ENCODE measurements at places on chromosomes 5 and 9.

- no peak for DNase-seq
Observed at GRCh38 chr9:115127191-115127817, 9.3 kb upstream of the TNC start.

DNA sequence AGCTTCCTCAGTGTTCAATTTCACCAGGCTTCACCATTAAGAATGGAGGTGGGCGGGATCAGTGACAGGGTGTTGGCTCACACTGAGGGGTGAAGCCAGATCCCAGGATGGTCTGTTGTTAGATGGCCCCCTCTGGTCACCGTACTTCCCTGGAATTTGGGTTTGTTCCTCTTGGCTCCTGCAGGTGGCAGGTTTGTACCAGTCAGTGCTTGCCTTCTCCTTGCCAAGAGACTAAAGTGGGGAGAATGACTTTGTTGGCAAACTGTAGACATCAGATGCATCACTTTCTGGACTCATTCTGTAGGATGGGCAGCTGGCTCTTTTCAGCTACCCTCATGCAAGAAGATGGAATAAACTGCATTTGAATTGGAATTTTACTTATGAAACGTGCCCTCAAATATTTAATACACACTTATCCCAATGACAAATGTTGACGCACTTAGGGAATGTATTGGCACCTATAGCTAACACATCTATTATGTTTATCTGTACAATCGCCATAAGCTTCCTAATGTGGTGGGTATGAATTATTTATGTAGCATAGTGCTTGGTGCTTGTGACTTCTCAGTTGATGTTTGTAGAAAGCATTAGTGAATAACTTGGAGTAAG is 31.4 kb upstream of the ANKRD55 start:
- no peak for DNase-seq

GRCh38 chr9:16325966-16326365 is 544.5 kb downstream of the BNC2 start:
- no peak for DNase-seq

GRCh38 chr9:20513126-20513913 is 109.0 kb downstream of the MLLT3 start:
- no peak for DNase-seq

GRCh38 chr5:65483546-65484346 is 2.0 kb upstream of the ADAMTS6 start:
- DNase-seq, result no peak

- DNase-seq, result no peak
Observed at GRCh38 chr5:151094852-151095245, 14.0 kb upstream of the TNIP1 start.

DNA sequence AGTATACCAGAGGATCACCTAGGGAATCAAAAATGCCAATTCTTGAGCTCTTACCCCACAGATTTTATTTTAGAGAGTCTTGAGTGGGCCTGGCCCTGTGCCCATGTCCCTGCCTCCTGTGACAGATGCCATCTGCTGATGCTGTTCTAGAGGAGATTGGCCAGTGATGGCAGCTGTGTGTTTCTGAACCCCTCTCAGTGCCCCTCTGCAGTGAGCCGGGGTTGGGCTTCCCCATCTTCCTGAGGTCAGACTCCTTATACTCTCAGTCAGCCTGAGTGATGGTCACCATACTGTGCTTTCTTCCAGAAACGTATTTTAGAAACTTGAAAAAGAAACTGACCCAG is 6.1 kb downstream of the PTCD2 start:
- DNase-seq, result no peak

DNA sequence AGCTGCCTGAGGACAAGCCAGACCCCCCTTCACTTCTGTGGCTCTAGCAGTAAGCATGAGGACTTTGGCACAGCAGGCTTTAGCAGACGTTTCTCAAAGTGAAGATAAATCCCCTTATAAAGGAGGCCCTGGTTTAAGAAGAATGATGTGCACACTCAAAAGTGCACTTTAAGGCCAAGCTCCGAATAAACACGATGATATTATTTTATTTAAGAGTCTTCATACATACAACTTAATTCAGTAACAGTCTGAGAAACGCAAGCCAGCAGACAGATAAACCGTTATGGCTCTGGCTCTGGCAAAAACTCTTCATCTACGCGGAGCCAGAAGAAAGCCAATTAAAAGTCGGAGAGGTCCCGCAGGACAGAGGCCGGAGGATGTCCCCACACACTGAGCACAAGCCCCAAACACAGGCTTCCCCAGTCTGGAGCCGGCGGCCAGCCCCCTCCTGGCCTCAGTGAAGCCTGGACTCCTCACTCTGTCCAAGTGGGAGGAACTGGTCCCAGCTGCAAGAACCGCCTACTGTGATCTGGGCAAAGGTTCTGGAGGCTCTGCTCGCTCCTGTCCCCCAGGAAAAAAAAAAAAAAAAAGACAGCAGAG is 44.6 kb downstream of the ADAMTS2 start:
- DNase-seq, result no peak

DNA sequence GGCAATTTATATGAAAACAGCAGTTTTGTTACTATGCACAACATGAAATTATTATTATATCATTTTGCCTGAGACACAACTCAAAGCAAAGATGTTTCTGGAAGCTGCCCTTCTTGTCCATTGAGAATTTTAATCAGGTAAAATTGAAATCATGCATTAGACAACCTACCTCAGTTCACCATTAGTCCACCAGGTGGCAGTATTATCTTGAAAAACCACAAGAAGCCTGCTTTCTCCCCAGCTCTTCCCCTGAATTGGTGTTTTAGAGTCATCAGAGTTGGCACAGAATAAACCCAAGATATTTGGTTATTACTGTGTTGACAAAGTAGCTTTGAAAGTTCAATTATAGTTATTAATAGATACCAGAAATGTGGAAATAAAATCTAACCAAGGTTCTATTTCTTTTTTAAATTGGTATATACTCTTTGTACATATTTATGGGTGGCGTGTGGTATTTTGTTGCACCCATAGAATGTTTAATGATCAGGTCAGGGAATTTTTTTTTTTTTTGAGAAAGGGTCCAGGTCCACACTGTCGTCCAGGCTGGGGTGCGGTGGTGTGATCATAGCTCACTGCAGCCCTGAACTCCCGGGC is 25.7 kb downstream of the UTP15 start:
- DNase-seq, result peak; percentile 22

GRCh38 chr5:179023528-179024189 is at the start of gene ZNF879:
Gene ZNF879, plus strand, starts transcription at chr5:179023804. Its CDS starts 1,201 bp downstream, at chr5:179025005.
- peak; percentile 92 for DNase-seq

- no peak for DNase-seq
Observed at GRCh38 chr5:154518438-154518867, 40.4 kb upstream of the HAND1 start.

- no peak for DNase-seq
Observed at GRCh38 chr5:53482717-53483638, 2.5 kb downstream of the FST start.

- DNase-seq, result no peak
Observed at GRCh38 chr9:4092793-4093709, 206.8 kb downstream of the GLIS3 start.

DNA sequence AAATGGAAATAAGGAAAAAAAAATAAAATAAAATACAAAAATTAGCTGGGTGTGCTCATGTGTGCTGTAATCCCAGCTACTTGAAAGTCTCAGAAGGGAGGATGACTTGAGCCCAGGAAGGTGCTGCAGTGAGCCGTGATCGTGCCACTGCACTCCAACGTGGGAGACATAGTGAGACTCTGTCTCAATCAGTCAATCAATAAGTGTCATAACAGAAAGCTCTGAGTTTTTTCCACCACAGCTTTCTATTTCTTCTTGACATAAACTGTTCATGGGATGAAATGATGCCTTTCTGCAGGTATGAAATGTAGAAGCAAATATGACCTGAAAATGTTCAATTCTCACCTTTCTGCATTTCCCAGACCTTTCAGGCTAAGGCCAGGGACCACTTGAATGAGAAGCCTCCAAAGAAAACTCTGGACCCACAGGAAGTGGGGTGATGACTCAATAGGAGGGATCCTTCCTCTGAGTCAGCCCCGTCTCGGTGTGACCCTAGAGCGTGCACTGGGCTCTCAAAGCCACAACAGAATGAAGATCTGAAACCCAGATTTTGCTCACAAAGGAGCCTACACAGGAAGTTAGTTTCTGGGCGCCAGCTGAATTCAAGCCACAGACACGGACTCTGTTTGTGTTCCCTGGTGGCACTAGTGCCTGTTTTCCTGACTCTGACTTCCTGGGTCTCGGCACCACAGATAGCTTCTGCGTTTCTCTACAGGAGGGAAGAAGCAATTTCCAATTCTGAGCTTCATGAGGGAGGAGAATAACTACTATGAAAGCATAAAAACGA is 62.0 kb downstream of the ANKH start:
- peak; percentile 48 for DNase-seq

DNA sequence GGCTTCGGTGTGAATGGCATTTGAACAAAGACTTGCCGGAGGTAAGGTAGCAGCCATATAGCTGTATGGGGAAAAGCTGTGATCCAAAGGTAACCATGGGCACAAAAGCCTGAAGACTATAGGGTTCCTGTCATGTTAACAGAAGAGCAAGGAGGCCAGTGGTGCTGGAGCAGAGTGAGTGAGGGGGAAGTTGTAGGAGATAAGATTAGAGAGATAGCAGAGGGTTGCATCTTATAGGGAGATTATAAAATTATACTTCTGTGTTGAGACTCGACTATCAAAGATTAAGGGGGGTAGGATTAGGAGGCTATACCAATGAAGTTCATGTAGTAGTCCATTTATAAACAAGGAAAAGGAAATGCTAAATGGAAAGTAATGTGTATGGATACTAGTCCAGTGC is 3.3 kb downstream of the NCBP1 start:
- no peak for DNase-seq

DNA sequence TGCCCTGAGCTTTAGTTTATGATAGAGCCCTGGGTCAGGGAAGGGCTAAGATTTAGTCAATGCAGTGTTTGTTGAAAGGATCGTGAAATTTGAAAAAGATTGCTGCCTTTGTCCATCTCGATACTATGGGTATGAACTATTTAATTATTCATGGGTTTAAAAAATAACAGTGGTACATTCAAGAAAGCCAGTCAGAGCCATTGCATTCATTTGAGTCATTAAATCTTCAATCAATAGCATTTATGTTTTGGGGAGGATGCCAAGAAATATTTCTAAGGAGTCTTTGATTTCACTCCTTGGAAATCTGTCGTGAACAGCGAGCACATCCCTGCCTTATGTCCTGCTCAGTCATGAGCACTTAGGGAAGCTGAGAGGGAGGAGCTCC is 54.4 kb upstream of the LRRTM2 start:
- DNase-seq, result no peak

DNA sequence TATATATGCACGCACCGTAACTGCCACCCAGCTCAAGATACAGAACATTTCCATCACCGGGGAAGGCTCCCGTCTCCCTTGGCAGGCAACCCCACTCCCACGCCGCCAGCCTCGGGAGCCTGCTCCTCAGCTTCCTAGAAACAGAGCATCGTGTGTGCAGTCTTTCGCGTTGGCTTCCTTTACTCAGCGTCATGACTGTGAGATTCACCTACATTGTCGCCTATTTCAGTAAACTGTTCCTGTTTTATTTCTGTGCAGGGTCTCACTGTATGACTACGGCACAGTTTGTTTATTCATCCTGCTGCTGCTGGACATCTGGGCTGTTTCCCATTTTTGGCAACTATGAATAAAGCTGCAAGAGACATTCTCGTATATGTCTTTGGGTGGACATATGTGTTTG is 90.7 kb downstream of the STK10 start:
- DNase-seq, result no peak

- DNase-seq, result no peak
Observed at GRCh38 chr5:94240993-94241651, 377.3 kb downstream of the KIAA0825 start.

DNA sequence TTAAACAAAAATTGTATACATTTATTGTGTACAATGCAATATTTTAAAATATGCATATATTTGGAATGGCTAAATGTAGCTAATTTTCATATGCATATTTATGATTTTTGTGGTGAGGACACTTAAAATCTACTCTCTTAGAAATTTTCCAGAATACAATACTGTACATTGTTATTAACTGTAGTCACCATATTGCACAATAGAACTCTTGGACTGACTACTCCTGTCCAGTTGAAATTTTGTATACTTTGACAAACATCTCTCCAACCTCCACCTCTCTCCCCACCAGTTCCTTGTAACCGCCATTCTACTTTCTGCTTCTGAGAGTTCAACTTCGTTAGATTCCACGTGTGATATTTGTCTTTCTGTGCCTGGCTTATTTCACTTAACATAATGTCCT is 49.2 kb upstream of the TAF11L2 start:
- DNase-seq, result no peak

- DNase-seq, result no peak
Observed at GRCh38 chr5:179061025-179061424, 852 bp downstream of the ZNF354C start.

GRCh38 chr5:112923148-112923917 is 1.3 kb upstream of the REEP5 start:
- no peak for DNase-seq

DNA sequence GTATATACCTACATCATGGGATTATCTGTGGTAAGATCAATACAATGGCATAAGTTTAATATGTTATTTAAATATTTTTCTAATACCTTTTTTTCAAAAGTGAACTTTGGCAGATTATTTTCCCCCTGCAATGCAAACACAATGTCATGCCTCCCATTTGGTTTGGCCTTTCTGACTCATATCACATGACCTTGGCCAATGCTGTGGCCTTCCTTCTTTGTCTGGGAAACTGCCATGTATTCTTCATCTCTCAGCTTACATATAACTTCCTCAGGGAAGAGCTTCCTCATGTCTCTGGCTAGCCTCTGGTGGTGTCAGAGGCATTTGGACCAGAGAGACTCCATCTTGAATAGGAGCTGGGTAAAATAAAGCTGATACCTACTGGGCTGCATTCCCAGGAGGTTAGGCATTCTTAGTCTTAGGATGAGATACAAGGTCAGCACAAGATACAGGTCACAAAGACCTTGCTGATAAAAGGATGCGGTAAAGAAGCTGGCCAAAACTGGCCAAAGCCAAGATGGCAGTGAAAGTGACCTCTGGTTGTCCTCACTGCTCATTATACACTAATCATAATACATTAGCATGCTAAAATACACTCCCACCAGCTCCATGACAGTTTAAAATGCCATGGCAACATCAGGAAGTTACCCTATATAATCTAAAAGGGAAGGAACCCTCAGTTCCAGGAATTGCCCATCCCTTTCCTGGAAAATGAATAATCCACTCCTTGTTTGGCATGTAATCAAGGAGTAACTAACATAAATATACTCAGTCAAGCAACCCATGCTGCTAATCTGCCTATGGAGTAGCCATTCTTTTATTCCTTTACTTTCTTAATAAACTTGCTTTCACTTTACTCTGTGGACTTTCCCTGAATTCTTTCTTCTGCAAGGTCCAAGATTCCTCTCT is 76.0 kb downstream of the C9orf153 start:
- DNase-seq, result no peak

- DNase-seq, result peak; percentile 60
Observed at GRCh38 chr9:5886114-5886939, 4.4 kb upstream of the MLANA start.

GRCh38 chr5:91487420-91487819 is 104.3 kb upstream of the ARRDC3 start:
- no peak for DNase-seq

- DNase-seq, result no peak
Observed at GRCh38 chr5:104612005-104612404, 1049.4 kb upstream of the NUDT12 start.

GRCh38 chr9:104872656-104873488 is 55.1 kb downstream of the ABCA1 start:
- no peak for DNase-seq

Data from stimulated activated CD4-positive, alpha-beta T cell treated with anti-CD3 and anti-CD28 coated beads, TNF-alpha, amount 100 ng/mL, for 4 hours (primary cell).